ENCODE measurements at places on chromosomes 4 and X. TPM values are rescaled to one million over a fixed set of nuclear protein-coding genes. Genes with fewer than 3 reads are reported as not detected.

DNA sequence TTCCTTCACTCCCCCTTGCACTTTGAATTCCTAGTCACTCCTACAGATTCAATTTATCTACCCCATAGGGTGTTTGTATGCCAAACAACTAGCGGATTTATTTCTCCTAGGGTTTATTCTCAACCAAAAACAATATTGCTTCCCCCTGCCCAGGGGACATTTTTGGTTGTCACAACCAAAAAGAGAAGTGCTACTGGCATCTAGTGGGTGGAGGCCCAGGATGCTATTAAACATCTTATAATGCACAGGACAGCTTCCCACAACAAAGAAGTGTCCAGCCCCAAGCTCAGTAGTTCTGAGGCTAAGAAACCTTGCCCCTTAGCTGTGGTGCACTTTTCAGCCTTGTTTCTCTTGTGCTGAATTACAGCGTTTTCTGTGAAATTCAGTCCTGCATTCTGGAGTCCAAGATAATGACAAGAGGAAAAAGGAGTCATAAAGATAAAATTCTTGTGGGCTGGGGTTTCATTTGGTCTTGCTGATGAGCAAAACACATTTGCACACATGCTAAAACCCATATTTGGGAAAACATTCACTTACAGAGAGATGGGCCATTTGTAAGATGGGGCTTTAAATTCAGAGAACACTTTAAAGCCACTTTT is 11.2 kb upstream of the SYTL4 start:
- DNase-seq, result no peak

GRCh38 chr4:187666697-187667494 is 328.7 kb upstream of the ZFP42 start:
- DNase-seq, result no peak

Gene ERVMER34-1
- total RNA-seq, result 0.05 TPM

DNA sequence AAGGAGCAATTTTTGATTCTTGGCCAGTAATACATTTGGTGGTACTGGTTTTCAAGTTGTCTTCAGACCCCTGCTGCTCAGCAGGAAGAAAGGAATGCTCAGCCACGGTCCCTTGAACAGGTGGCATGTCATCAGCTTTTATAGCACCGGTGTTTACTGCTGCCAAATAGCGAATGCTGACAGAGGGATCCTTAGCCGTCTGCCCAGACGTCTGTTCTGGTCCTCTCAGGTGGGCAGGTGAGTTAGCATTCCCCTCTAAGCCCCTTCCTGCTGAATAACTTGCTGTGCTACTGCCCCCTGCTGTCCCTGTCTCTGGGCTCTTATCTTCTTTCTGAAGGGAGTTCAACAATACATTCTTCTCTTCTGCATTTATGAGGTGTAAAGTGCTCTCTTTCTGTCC is 28.4 kb downstream of the BOD1L1 start:
- DNase-seq, result no peak

DNA sequence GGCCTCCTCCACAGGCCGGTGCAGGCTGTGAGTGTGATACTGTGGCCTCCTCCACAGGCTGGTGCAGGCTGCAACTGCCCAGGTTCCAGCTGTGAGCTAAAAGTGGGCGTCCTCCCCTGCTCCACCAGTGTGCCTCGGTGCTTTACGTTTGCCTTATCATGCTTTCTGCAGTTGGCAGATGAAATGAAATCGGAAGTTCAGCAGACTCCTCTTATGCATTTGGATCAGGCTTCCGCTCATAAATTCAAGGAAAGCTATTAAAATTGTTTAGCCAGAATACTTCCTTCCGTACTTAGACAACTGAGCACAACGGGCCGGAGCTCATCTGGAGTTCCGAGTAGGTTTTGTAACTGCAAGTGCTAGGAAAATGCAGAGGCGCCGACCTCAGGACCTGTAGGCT is 12.0 kb downstream of the CYP4V2 start:
- DNase-seq, result no peak

DNA sequence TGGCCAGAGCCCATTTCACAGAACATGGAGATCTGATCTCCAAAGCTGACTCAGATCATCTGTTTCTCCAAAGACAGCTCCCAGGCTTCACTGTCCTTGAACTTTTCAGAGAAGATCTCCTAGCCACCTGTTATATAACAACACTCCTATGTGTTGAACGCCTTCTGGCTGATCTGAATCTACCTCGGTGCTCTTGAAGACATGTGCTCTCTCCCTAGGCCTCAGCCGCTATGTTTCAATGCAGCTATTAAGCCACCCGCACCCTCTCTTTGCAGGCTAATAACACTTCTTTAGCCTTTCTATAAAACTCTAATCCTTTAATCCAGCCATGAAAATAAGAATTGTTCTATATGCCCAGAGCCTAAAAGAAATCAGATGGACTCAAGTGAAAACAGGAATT is 34.9 kb downstream of the SEL1L3 start:
- DNase-seq, result no peak

Gene GLRA2
- total RNA-seq, result not detected

DNA sequence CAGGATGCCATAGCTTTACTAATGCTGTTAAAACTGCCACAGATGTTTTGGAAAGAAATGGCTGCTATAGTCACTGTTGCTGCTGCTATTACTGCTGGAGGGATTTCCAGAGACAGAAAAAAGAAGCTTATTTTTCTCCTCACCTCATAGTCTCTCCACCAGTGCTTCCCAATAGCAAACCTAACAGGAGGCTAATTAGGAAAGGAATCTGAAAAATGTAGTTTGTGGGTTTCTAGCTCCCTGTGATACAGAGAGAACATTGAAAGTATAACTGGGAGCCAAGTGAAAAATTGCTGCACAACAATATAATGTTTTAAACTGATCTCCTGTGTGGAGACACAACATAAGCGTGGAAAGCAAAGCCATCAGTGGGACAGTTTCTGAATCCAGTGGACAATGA is 8.6 kb upstream of the TSPAN7 start:
- no peak for DNase-seq

DNA sequence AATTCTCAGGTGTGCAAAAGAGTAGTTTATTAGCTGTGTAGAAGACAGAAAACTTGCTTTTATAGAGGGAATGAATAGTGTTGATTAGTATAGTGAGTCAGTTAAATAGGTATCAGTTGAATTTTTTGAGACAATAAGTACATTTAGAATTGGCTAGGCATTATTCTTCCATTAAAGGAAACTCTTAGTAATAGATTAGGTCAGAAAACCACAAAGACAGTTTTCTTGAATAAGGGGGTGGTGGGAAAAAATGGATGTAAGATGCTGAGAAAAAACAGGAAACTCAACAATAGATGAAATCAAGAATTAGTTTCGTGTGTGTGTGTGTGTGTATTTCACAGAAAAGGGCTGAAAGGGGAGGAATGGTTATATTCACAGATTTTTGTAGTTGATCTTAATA is 16.8 kb downstream of the CD38 start:
- no peak for DNase-seq

GRCh38 chrX:26581091-26581490 is 365.1 kb downstream of the MAGEB5 start:
- DNase-seq, result no peak

- no peak for DNase-seq
Observed at GRCh38 chrX:109624641-109625616, at the start of gene KCNE5. KCNE5 (minus strand) TSS chrX:109625172; CDS start chrX:109625020, 152 bp downstream.

GRCh38 chr4:79862821-79863220 is 210.2 kb downstream of the ANTXR2 start:
- DNase-seq, result no peak

Gene SPCS3
- 47.5 TPM for total RNA-seq

All from thymus (tissue), 14 donors.